Dermis microvascular lymphatic vessel endothelial cell (primary cell): ENCODE measurements at places on chromosomes 1 and 21. TPM values are rescaled to one million over a fixed set of nuclear protein-coding genes. Genes with fewer than 3 reads are reported as not detected.

- no peak for DNase-seq
Measured at GRCh38 chr21:44428281-44428960, 26.9 kb upstream of the LRRC3 start.

TDRD10 gene
- 3.5 and 7.2 TPM in 2 replicates for total RNA-seq

- DNase-seq, result no peak
Measured at GRCh38 chr1:245552331-245552730, 397.5 kb downstream of the KIF26B start.

DNA sequence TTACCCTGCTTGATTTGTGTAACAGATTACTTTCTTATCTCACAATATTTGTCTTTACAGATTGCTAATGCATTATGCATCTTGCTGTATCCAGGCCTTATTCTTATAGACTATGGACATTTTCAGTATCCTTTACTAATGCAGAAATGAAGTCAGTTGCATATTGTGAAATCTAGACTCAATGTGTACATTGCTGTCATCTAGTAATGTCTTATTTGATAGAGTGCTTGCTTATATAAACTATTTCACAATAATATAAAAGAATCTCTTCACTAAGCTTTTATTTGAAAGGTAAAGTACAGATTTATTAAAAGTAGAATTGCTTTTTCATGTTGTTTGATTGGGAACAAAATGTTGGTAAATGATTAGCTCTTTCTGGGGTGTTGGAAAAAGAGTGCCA, 39.6 kb downstream of the ALG6 start:
- no peak for DNase-seq

HLX gene
- 3.4 and 6.4 TPM in 2 replicates for total RNA-seq

GRCh38 chr1:165674599-165674998, 23.8 kb downstream of the ALDH9A1 start:
- peak; percentile 28 for DNase-seq

- DNase-seq, result no peak
Measured at GRCh38 chr1:177186639-177187038, 15.9 kb downstream of the BRINP2 start.

DNA sequence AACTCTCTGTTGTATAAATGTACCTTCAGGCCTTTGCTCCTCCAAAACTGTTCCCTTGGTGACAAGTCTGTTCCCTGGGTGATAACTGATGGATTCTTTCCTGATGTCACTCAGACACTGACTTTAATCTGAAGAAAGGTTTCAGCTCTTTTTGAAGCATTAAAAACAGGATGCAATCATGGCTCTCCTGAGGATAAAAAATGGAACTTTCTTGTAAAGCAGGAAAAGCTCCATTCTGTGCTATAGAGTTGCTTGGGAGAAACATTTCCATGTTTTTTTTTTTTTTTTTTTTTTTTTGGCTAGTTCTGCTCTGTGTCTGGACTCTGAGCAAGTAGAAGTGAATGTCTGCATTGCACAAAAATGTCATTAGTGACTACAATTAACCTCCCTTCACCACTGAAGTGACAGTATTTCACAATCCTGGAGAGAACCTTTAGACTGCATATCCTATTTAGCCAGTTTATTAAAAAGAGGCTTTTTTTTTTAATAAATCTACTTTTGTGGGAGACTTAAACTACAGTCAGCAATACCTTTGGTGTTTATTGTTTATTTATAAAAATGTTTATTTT, 101.7 kb upstream of the PRMT6 start:
- no peak for DNase-seq

DNA sequence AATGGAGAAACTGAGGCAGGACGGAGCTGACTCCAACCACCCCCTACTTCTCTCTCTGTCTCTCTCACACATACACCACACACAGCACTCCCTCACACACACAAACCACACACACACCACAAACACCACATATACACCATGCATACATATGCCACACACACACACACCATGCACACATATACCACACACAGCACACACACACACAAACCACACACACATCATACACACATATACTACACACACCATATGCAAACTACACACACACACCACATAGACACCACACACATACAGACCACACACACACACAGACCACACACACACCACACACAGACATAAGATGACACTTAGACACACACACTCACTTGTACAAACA, 94.3 kb downstream of the RIPK4 start:
- no peak for DNase-seq

DNA sequence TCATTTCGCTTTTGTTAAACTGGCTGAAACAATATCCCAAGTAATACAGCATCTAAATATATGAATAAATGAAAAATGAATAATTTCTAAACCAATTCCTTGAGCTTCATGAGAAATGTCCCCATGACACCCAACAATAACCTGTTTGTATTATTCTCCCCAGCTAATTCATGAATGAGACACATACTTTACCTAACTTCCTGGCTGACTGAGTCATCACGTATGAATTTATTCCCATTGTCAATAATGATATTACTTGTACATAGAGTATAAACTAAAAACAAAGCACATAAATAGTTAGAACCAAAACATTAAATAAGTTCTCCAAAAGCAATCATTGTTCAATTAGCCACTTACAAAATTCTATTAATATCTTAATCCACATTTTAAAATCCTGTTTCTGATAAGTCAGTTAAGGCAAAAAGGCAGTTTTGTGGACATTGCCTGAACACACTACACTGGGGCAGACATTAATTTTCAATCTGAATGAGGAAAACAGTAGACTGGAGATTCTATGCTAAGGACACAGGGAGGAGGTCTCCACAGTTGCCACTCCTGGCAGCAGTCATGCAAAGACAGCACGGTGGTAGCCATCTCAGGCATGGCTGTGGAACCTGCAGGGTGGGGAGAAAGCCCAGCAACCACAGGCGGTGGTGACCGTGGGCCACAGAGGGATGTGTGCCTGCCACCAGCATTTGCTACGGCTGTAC, 48.2 kb downstream of the SLC9C2 start:
- peak; percentile 38 for DNase-seq
